Stimulated activated CD8-positive, alpha-beta memory T cell treated with anti-CD3 and anti-CD28 coated beads, Interleukin-4, amount 100 ng/mL, for 1 hour (primary cell): ENCODE measurements at places on chromosomes 3 and 15.

- DNase-seq, result no peak
Measured at GRCh38 chr3:10577486-10577885, 72.1 kb upstream of the ATP2B2 start.

GRCh38 chr3:104951426-104951825 lies 415.3 kb upstream of the ALCAM start:
- no peak for DNase-seq

GRCh38 chr3:21294768-21295167 lies 456.2 kb downstream of the ZNF385D start:
- DNase-seq, result no peak

GRCh38 chr15:82140886-82141285 lies 95.1 kb upstream of the MEX3B start:
- no peak for DNase-seq

DNA sequence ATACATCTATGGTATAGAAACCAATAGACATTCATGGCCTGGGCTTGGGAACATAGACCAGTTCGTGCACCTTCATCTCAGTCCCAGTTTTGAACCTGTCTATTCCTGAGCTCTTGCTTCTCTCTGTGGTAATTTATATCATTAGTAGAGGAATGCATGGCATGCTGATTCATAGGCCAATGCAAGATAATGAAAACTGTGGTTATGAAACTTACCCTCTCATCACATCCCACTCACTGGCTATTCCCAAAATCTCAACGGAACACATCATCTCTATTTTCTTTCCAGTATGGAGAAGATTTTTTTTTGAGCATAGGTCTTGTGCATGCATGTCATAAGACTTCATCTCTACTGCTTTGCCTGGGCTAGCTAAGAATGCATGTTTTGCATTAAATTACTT lies 18.7 kb upstream of the P2RY12 start:
- no peak for DNase-seq
